Spleen (tissue), 13 donors: ENCODE measurements at places on chromosomes 1 and 21. TPM values are rescaled to one million over a fixed set of nuclear protein-coding genes. Genes with fewer than 3 reads are reported as not detected.

DNA sequence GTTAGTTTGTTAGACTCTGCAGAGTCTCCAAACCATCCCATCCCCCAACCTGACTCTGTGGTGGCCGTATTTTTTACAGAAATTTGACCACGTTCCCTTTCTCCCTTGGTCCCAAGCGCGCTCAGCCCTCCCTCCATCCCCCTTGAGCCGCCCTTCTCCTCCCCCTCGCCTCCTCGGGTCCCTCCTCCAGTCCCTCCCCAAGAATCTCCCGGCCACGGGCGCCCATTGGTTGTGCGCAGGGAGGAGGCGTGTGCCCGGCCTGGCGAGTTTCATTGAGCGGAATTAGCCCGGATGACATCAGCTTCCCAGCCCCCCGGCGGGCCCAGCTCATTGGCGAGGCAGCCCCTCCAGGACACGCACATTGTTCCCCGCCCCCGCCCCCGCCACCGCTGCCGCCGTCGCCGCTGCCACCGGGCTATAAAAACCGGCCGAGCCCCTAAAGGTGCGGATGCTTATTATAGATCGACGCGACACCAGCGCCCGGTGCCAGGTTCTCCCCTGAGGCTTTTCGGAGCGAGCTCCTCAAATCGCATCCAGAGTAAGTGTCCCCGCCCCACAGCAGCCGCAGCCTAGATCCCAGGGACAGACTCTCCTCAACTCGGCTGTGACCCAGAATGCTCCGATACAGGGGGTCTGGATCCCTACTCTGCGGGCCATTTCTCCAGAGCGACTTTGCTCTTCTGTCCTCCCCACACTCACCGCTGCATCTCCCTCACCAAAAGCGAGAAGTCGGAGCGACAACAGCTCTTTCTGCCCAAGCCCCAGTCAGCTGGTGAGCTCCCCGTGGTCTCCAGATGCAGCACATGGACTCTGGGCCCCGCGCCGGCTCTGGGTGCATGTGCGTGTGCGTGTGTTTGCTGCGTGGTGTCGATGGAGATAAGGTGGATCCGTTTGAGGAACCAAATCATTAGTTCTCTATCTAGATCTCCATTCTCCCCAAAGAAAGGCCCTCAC lies at the start of gene OLIG2:
Gene OLIG2 (plus strand): TSS at position 447 of the 954 bp plus-strand sequence. CDS start 928 bp downstream, outside the sequence.
- H3K4me3 ChIP-seq, result no peak within 1 kb of the TSS
- H3K27ac ChIP-seq, result no peak within 1 kb of the TSS
- H3K27me3 ChIP-seq, result peaks cover 98% of the 10 kb centered on the region
- DNase-seq, result no peak
- no peaks in the 10 kb centered on the region for H3K36me3 ChIP-seq

DNA sequence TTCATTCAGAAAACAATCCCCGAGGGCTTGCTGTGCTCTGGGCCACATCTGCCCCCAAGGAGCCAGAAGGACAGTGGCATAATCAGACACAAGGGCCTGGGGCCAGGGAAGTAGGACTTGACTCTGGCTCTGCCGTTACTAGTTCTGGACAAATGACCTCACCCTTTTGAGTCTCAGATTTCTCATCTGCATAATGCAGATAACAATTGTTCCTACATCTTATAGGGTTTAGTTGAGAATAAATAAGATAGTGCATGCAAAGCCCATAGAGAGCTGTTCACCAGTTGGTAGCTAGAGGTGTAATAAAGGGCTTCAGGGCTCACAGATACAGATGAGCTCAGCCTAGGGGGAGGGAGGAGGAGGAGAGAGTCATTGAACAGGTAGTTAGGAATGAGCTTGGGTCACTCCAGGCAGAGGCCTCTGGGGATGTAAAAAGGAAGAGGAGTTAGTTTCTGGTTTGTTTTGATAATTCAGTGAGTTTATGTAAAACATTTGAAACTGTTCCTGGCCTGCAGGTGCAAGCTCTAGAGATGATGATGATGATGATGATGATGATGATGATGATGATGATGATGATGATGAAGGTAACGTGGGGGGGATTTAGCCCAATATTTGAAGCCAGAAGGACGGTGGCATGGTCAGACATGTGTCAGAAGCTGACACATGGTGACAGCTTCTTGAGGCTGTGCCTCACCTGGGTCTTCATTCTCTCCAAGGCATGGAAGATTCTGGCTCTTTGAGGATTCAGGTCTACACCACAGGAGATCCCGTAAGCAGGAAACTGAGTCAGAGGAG lies 858 bp downstream of the LACTBL1 start:
- H3K4me1 ChIP-seq, result peaks cover 4% of the 10 kb centered on the region
- DNase-seq, result no peak
- no peaks in the 10 kb centered on the region for H3K36me3 ChIP-seq
- H3K4me3 ChIP-seq, result no peak overlapping the region
- peaks cover 57% of the 10 kb centered on the region for H3K27me3 ChIP-seq

DNA sequence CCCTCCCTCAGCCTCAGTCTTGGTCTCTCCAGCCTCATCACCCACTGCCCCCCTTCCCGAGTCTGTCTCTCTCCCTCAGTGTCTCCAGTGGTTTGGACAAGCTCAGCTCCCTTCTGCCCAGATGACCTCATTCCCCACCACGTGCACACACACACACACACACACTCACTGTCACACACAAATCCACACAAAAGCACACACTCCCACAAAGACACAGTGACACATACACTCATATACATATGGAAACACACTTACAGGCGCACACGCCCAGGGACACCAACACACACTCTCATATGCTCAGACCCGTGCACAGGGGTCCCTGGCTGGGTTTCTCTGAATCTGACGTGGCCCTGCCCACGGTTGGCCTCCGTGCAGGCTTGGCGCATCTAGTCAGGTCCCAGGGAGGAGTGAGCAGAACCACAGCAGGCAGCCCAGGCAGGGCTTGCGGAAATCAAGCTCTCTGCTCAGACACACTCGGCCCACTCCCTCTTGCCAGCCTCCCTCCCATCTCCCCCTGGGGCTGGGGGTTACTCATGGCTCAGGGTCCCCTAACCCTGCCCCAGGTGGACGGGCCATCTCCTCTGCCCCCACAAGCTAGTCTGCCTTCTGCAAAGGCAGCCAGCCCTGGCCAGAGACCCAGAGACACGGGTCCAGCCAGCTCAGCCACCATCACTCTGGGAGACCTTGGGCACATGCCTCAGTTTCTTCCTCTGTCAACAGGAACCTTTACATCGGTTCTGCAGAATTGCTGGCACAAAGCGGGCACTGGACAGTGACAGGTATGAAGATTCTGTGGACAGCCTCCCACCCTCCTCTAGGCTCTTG lies 38.5 kb upstream of the FAM131C start:
- H3K27me3 ChIP-seq, result peaks cover 4% of the 10 kb centered on the region
- no peaks in the 10 kb centered on the region for H3K36me3 ChIP-seq
- no peak overlapping the region for H3K27ac ChIP-seq

DNA sequence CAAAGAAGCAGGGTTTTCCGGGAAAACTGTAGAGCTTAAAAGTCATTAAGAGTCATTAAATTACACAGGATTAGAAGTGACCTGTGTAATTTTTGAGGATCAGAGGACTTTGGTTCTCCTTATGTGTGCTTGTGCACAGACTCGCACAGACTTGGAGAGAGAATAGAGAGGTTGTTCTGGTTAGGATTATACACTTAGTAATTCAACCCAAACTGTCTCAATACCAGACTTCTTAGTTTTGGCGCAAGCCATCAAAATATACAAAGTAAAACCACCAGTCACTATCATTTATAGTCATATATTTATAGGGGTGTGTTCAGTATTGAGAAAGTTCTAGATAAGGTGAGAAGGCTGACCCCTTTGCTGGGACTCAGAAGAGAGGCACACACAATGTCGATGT lies 112.3 kb downstream of the HLX start:
- no peaks in the 10 kb centered on the region for H3K27me3 ChIP-seq
- H3K36me3 ChIP-seq, result no peaks in the 10 kb centered on the region
- DNase-seq, result no peak
- H3K4me3 ChIP-seq, result no peak overlapping the region
- H3K4me1 ChIP-seq, result peaks cover 12% of the 10 kb centered on the region

DNA sequence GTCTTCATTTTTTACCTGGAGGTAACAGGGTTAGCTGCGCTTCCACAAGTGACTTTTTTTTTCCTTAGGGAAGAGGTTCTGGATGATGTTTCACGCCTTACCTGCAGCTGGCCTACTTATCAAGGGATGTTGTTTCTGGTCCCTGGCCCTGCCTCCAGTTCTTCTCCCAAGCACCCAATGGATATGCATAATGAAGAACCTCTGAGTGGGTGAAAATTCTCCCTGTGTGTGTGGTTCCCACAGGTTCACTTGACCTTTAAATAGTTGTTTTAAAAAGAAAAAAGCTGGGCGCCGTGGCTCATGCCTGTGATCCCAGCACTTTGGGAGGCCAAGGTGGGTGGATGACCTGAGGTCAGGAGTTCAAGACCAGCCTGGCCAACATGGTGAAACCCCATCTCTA lies 31.8 kb upstream of the DPT start:
- H3K27me3 ChIP-seq, result no peaks in the 10 kb centered on the region
- no peak for DNase-seq
- no peak overlapping the region for H3K4me3 ChIP-seq
- no peaks in the 10 kb centered on the region for H3K36me3 ChIP-seq
- H3K27ac ChIP-seq, result no peak overlapping the region

The MRPL39 gene
- 20.0 TPM for total RNA-seq

The EVA1C gene
- 32.0 TPM for total RNA-seq

DNA sequence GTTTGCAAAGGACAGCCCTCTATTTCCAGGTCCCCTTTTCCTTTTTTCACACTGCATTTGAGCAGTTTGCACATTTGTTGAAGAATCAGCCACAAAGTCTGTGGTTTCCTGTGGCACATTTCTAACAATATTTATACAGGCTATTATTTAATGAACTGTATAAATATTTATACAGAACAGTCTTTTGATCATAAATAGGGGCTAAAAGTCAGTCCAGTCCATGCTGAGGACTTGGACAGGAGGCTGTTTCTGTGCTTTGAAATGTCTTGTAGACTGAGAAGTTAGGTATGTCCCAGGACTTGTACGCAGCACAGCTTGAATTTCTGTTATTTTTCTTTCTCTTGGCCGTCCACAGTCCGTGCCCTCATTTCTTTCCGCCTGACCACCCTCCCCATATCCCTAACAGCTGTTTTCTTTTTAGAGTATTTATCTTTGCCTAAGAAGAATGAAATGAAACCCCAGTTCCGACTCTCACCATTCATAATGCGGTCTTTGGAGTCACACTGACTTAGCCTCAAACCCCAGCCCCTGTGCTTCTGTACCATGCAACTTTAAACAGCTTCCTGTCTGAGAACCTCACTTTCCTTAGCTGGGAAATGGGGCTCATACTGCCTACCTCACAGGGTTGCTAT lies 19.7 kb downstream of the FGGY start:
- H3K36me3 ChIP-seq, result no peaks in the 10 kb centered on the region
- H3K27me3 ChIP-seq, result no peaks in the 10 kb centered on the region
- H3K4me3 ChIP-seq, result no peak overlapping the region
- no peak for DNase-seq
- peak overlapping the region; percentile 64 for H3K27ac ChIP-seq

GRCh38 chr21:38250991-38251418 lies 5.8 kb upstream of the KCNJ15 start:
- no peak overlapping the region for H3K4me3 ChIP-seq
- DNase-seq, result no peak
- H3K27me3 ChIP-seq, result no peaks in the 10 kb centered on the region
- H3K27ac ChIP-seq, result no peak overlapping the region
- no peaks in the 10 kb centered on the region for H3K4me1 ChIP-seq

- no peaks in the 10 kb centered on the region for H3K36me3 ChIP-seq
- no peaks in the 10 kb centered on the region for H3K27me3 ChIP-seq
- no peak overlapping the region for H3K27ac ChIP-seq
- no peak overlapping the region for H3K4me3 ChIP-seq
- no peaks in the 10 kb centered on the region for H3K4me1 ChIP-seq
Measured at GRCh38 chr1:176961678-176962077, 202.8 kb downstream of the ASTN1 start.

GRCh38 chr1:101193733-101194169 lies 43.1 kb upstream of the S1PR1 start:
- no peaks in the 10 kb centered on the region for H3K4me1 ChIP-seq
- H3K4me3 ChIP-seq, result no peak overlapping the region
- H3K27ac ChIP-seq, result no peak overlapping the region
- H3K27me3 ChIP-seq, result no peaks in the 10 kb centered on the region
- no peaks in the 10 kb centered on the region for H3K36me3 ChIP-seq
